Left forelimb (tissue), 1 donor: ENCODE measurements at places on chromosomes 6 and 20.

DNA sequence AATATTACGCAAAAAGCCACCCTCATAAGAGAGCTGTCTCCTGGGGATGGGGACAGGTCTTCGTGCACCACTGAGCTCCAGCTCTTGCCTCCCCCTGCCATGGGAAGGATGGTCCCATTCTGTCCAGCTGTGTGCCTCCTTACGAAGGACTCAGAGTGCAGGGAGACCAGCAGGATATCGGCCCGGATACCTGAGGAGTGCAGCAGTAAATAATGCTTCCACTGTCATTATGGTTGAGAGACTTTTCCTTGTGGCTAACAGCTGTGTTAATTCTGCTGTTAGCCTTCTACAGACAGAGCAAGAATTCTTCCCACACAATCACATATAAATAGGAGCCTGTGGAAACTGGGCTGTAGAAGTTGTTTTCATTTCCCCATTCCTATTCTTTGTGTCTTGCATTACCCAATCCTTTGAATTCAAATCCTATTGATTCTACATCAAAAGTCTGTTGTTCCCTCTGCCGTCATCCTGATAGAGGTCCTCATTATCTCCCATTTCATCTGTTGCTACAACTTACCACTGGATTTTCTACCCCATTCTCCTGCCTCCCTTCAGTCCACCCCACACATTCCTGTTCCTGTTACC is 364.6 kb upstream of the SOX4 start:
- DNase-seq, result no peak

GRCh38 chr6:140817176-140817575 is 1315.5 kb upstream of the GJE1 start:
- no peak for DNase-seq

- DNase-seq, result no peak
Observed at GRCh38 chr20:8862092-8862491, 206.8 kb upstream of the PLCB4 start.

GRCh38 chr6:109165392-109165974 is 70.2 kb downstream of the CEP57L1 start:
- no peak for DNase-seq

DNA sequence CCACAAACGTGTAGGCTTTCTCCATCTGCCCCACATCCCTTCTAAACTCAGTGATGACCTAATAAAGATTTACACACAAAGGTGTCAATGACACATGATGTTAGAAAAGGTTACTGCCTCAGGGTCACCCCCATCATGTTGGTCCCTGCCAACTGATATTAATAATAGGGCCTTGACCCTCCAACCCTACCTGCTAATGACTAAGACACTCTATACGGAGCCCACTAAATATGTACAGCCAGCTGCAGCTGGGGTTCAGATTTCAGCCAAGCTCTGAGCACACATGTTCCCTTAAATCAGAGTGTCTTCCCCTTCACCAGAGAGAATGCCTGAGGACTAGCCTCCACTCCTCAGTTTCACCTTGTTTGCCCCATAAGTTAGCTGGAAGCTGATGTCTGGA is 67.4 kb upstream of the SNRPB2 start:
- DNase-seq, result no peak

- no peak for DNase-seq
Observed at GRCh38 chr6:139470997-139471396, 96.5 kb upstream of the CITED2 start.

DNA sequence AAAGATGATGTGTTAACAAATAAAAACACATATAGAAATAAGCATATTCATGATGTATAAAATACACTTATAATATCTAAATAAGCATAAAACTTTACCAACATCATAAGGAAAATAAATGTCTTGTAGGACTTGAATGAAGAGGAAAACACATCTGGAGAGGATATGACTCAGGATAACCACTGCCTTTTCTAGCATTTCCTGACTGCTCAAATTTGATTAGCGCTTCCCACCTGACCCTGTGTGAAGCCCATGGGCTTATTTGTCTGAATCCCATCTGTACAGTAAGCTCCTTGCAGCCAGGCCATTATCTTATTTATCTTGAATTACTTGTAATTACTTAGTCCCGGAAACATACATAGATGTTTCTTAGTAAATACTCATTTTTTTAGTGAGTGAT is 608.6 kb downstream of the COL12A1 start:
- no peak for DNase-seq

GRCh38 chr6:136859430-136859829 is 37.0 kb downstream of the PEX7 start:
- no peak for DNase-seq

- DNase-seq, result no peak
Observed at GRCh38 chr6:35484921-35485392, 11.9 kb downstream of the TEAD3 start.

DNA sequence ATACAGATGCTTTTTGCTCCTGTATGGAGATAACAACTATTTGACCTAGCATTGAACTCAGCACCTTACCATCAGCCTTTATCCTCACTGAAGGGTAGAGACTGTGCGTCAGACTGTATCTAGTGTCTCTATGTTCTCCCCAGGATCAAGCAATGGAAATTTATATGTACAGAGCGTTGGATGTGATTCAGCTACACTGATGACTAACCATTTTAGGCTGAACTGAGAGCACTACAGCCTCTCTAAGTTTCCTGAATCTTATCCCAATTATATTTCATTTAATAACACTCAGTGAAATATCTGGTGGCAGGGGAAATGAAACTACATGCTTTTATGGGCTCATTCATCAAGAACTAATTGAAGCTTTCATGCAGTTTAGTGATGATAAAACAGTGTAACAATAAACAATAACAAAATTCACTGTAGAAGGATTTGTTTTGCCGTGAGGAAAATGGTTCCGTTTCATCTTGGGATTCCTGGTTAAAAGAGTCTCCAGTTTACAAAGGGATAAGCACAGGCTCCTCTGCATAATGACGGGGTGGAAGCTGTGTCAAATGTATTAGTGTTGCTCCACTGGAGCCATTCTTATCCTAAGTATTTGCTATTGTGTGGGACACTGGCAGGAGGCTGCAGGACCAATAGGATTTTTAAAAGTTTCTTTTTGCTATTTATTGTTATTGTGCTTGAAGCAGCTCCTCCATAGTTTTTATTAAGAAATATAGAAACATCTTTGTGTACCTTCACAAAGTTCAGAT is 567.6 kb upstream of the MMS22L start:
- DNase-seq, result no peak

DNA sequence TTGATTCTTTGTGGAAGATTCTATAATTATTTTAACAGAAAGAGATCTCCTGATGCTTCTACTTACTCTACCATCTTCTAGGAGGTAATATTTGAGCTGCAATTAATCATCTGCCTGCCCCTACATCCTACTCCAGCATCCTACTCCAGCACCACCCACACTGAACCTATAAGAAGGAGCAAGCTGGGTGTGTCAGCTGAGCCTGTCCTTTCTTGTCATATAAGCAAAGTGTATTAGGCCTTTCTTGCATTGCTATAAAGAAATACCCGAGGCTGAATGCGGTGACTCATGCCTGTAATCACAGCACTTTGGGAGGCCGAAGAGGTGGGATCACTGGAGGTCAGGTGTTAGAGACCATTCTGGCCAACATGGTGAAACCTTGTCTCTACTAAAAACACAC is 84.2 kb upstream of the ARG1 start:
- no peak for DNase-seq

- no peak for DNase-seq
Observed at GRCh38 chr6:71510057-71510713, 221.6 kb downstream of the OGFRL1 start.

GRCh38 chr20:8221887-8222419 is 89.9 kb downstream of the PLCB1 start:
- no peak for DNase-seq

- no peak for DNase-seq
Observed at GRCh38 chr20:3557237-3557785, 86.5 kb downstream of the ATRN start.
